ENCODE measurements at places on chromosomes 7 and 10. TPM values are rescaled to one million over a fixed set of nuclear protein-coding genes. Genes with fewer than 3 reads are reported as not detected.

Gene CALCR
- not detected for total RNA-seq

Gene KCNMA1
- not detected for total RNA-seq

Gene SLC26A3
- not detected for total RNA-seq

DNA sequence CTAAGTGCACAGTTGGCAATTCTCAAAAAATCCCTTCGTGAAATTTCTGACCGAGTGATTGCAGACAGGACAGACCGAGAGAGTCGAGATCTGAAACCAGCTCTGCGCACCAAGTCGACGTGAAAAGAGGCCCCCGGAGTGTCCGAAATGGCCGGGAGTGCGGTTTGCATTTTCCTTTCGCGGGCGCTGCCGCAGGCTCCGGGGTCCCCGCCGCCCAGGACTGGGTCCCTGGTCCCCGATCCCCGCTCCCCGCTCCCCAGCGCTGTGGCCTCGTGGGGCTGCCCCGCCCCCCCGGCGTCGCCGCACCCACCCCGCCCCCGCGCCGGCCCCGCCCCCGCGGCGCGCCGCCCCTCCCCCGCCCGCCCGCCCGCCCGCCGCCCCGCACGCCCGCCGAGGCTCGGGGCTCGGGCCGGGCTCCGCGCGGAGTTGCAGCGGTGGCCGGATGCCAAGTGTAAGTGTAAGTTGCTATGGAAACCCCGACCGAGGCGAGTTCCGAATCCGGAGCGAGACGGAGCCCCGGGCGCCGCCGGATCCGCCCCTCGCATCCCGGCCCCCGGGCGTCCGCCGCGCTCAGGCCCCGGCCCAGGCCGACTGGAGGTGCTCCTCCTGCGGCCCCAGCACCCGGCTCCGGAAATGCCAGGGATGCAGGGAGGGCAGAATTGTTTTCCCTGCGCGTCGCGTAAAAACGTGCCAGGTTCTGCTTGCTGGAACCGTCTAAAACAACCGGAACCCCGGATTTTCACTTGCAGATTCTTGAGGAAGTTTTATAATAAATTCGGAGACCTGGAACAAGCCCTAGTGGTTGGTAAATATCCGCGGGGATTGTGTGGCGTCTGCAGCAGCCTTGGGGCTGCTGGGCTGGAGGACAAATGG is 4.6 kb downstream of the BMI1 start:
- H3K27ac ChIP-seq, result peak overlapping the region; percentile 76
- peaks cover 37% of the 10 kb centered on the region for H3K4me1 ChIP-seq
- peak overlapping the region; percentile 91 for H3K4me3 ChIP-seq
- peaks cover 23% of the 10 kb centered on the region for H3K27me3 ChIP-seq
- peaks cover 27% of the 10 kb centered on the region for H3K36me3 ChIP-seq

GRCh38 chr10:71714592-71714991 is 5.0 kb downstream of the C10orf105 start:
- H3K27me3 ChIP-seq, result no peaks in the 10 kb centered on the region
- peaks cover 46% of the 10 kb centered on the region for H3K4me1 ChIP-seq
- H3K4me3 ChIP-seq, result peak overlapping the region; percentile 39
- no peaks in the 10 kb centered on the region for H3K36me3 ChIP-seq
- no peak for DNase-seq
- peak overlapping the region; percentile 91 for H3K27ac ChIP-seq

DNA sequence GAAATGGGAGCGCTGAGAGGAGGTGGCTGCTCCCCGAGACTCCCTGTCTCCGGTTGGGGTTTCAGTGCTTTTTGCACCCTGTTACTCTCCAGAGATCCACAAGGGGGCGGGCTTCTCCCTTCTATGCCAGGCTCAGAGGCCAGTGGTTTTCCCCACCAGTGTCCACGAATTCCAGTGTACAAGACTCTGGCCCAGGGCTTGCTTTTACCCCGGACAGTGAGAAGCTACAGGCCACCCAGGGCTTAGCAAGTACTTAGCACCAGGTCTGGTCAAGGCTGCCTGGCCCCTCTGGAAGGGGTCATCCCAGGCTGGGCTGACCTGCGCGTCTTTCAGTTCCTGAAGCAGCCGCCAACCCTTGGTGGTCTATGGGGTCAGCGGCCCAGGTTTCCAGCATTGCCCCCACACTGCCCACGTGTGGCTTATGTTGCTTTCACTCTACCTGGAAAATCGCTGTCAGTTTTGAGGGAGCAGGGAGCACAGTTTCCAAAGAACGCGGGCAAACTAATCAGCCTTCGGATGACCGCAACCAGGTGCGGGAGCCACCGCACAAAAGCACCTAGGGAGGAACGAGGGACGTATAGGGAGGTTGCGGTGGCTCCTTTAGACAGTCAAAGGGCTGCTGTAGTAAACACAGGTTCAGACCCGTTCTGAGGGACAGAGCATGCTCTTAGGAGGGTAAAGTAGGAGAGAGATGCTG is 6.8 kb downstream of the CYP26A1 start:
- no peak overlapping the region for H3K4me3 ChIP-seq
- peak; percentile 68 for DNase-seq
- H3K4me1 ChIP-seq, result peaks cover 7% of the 10 kb centered on the region
- no peak overlapping the region for H3K27ac ChIP-seq
- no peaks in the 10 kb centered on the region for H3K36me3 ChIP-seq

DNA sequence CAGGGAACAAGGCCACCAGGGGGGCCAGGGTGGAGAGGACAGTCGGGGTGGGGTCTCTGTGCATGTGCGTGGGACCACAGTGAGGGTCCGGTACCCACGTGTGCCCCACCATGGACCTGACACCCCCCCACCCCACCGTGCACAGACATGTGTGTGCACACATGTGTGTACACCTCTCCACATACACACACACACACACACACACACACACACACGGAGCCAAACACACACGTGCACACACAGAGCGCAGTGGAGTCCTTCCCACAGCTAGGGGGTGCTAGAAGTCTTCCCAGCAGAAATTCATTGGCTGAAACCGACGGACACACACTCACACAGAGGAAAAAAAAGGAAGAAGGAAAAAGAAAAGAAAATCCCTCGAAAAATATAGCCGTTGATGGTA is 42.8 kb upstream of the GNA12 start:
- H3K4me1 ChIP-seq, result peaks cover 3% of the 10 kb centered on the region
- H3K27ac ChIP-seq, result no peak overlapping the region
- DNase-seq, result peak; percentile 70
- no peaks in the 10 kb centered on the region for H3K36me3 ChIP-seq

All from activated CD4-positive, alpha-beta memory T cell treated with anti-CD3 and anti-CD28 coated beads for 36 hours (primary cell).